ENCODE measurements at places on chromosomes 1 and 21. TPM values are rescaled to one million over a fixed set of nuclear protein-coding genes. Genes with fewer than 3 reads are reported as not detected.

- peak; percentile 29 for DNase-seq
These were observed 29.1 kb downstream of the FHAD1 start for GRCh38 chr1:15275921-15276683.

Gene GUCA2A
- total RNA-seq, result not detected

Gene CCDC190
- not detected for total RNA-seq

DNA sequence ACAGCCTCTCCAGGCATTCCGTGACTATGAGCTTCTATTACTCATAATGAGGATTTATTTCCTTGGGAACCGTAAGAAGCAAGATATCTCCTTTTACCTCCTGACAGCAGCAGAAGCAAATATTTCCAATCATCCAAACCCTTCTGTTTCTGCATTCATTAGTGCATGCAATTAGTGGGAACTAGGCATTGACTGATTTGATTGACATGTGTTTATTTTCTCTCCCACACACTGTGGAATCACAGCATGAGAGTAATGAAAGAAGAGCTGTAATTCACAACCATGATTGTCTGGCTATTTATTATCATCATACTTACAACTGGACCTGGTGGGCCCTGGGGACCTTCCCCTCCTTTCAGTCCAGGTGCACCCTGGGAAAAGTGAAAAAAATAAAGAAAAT lies 146.8 kb downstream of the COL11A1 start:
- DNase-seq, result no peak

DNA sequence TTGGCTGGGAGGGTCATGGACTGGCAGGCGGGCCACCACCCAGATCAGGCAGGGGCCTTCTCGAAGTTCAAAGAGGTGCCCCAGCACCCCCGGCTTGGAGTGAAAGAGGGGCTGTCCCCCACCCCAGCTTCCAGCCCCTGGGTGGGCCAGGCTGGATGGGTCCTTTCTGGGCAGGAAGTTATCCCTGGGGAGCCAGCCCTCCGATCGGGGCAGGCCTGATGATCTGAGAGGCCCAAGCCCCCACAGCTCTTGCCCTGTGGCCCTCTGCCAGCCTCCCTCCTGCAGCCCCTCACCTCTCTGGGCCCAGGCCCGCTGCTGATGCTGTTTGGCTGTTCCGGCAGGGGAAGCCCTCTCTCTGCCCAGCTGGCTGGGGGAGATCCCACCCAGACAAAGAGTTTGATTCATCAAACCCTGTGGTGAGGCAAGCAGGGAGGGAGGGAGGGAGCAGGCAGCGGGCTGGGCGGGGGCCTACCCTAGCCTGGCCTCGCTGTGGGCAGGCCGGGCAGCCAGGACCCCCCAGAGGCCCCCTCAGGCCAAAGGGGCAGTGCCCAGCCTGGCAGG lies 2.5 kb downstream of the ARHGEF19 start:
- no peak for DNase-seq

DNA sequence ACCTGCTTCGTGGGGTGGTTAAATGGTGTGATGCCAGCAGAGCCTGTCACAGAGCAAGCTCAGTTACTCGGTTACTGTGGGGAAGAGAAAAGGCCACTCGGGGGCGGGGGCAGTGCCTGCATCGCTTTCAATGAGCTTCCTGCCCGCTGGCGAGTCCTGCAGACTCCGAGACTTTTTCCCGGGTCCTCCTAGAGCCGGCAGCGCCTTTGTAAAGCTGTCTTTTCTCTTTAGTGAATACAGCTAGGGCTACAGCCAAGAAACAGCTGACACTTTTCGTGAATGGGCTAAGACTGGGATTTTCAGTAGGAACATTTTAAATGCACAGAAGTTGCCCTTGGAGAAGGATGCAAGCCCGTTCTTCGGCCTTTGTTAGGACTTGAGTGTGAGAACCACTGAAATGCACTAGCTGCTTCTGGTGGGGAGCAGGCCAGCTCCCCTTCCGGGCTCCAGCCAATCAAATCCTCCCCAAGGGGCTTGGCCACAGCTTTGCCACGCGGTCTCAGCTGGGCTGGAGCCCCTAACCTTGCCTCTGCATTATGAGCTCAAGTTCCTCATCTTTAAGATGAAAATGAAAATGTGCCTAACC lies 23.4 kb upstream of the EFHD2 start:
- no peak for DNase-seq

GRCh38 chr1:165570078-165570477 lies 26.3 kb downstream of the LRRC52 start:
- no peak for DNase-seq

Gene HOOK1
- total RNA-seq, result 18.7 TPM

GRCh38 chr1:17427696-17428660 lies 11.5 kb downstream of the RCC2 start:
- no peak for DNase-seq

Gene GLRX2
- total RNA-seq, result 11.9 TPM

Gene ERICH3
- total RNA-seq, result not detected

DNA sequence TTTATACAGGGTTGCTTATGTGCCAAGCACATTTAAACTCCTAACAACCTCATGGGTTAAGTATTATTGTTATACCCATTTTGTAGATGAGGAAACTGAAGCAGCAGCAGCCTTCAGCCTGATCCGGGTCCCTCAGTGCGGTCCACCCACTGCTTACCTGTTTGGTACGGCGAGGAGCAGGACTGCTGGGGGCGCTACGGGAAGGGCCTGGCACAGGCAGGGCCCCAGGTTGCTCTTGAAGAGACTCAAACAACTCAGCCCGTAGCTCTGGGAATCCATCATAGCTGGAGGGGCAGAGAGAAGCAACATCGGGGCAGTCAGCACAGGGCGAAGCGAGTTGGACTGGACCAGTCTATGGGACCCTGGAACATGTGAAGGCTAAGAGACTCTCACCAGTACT lies 9.2 kb downstream of the DENND4B start:
- DNase-seq, result no peak

DNA sequence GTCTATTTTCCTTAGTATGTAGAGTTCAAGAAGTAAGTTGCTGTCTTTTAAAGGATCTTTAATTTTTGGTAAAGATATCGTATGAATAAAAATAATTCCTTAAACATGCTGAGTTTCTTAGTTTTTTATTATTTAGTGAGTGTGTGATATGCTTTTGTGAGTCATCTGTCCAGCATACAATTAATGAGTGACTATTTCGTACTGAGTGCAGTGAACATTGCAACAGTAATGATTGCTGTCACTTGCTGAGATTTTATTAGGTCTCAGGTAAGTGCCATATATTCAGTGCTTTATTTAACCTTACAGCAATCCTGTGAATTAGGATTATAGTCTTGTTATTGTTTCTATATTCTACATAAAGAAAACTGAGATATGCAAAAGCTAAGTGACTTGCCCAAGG lies 22.6 kb downstream of the MIGA1 start:
- DNase-seq, result no peak

DNA sequence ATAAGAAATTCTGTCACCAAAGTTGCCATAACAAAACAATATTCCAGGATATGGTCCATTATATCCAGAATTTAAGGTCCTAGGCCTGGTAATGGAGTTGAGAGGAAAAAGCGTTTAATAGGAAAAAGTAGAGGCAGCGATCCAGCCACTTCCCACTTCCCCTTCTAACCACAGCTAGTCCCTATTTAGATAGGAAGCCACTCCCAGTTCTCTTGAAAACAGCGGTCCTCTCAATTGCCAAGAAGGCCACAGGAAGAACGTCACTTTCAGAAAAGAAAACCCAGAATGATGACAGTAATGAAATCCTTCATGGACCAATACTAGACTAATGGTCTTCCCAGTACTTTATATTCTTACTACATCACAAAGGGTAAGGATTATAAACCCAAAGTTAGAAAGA lies 38.6 kb downstream of the ABL2 start:
- DNase-seq, result no peak

DNA sequence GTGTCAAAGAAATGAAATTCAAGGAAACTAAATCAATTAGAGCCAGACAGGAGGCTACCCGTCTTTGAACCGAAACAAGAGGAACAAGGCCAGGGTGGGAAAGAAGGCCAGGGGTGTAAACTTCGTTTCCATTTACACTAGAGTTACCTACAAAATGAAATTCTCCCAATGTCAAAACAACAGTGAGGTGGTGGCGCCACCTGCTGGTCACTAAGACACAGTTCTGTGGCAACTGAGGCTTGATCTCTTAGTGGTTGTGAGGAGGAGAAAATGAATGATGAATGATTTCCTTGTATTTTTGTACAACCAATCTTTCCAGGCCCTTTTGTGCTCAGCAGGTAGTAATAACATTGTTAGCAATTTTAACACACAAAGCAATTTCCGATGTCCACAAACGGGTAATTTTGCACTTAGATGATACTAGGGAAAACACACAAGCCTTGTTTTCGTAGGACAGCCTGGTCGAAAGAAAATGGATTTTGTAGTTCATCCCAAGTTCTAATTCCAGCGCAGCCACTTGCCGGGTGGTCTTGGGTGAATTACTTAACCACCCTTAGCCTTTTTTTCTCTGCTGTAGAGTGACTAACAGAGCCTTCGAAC lies 54.8 kb upstream of the SOD1 start:
- peak; percentile 70 for DNase-seq

- DNase-seq, result no peak
These were observed 36.7 kb upstream of the MAGI3 start for GRCh38 chr1:113353580-113353979.

Gene TGFB2
- total RNA-seq, result 0.37 TPM

Gene CCDC24
- 2.4 TPM for total RNA-seq

DNA sequence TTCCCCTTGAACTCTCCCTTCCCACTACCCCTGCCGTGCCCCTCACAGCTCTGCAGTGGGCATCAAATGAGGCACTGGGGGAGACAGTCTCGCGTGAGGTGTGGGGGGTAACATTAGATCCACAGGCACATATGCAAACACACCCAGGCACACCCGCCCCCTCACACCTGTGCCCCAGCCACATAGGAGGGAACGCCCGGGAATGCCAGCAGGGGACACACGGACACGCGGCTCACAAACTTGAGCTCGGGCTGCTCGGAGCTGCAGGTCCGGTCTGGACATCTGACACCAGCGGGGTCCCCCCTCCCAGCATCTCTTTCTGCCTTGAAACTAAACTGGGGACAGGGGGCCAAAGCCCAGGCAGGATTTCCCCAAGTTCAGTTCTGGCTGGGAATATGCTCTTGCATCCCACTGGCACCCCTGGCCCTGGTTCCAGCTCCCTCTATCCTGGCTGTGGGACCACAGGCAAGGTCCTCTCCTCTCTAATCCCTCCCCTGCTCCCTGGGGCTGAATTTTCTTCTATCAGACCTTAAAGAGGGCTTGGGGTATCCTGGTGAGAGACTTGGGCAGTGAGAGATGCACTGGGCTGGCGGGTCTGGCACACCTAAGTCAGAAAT lies 30.6 kb downstream of the CDCP2 start:
- DNase-seq, result no peak

DNA sequence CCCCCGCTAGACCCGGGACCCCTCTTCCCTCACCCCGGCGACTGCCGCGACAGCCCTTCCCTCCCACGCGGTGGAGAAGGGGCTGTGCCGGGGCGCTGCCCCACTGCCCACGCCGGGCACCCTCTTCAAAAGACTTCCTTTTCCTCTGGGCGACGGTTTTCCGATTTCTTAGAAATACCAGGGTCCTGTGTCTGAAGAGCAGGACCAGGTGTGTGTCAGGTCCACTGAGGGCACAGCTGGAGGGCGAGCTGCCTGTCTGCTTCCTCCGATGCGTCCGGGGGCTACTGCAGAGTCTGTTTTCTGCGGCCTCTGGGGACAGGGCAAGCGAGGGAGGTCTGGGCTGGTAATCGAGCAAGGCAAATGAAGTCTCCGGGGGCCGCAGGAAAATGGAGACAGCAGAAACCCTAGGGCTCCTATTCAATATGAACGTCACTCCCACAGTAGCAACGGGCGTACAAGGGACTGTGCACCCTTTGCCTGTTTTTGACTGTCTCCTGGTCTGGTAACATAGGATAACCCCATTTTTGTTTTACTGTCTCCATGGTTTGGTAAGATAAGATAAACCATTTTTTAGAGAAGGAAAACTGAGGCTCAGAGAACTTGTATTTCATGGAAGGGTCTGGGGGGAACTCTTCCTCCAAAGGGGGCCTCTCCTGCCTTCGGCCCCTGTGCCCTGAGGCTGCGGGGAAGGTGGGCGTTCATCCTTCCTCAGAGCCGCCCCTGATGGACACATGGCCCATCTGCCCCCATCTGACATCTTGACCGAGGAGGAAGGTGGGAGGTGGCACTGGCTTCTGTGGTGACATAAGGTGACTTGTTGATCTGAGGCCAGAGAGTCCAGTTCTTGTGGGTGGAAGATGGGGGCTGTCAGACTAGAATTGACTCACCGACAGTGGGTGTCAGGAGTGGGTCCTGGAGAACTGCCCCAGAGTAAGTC lies 970 bp downstream of the TNFRSF1B start:
- DNase-seq, result no peak

DNA sequence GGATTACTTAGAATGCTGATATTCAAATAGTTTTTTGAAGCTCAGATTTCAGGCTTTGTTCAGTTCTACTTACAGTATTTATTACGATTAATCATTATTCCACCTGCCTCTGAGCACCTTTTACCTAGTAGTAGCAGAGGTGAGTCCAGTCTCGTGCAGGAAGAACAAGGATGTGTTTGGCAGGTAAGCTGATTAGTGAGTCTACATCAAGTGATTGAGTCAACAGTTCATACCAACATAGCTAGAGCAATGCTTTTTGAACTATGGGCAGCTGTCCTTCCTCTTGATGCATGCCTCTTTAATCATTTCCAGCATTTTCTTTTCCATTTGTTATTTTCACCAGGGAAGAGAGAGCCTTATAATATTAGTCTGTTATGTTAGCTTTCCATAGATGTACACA lies 838.9 kb downstream of the USP25 start:
- DNase-seq, result no peak

GRCh38 chr1:53025769-53026112 lies 36.3 kb upstream of the PODN start:
- DNase-seq, result no peak

Gene DEPDC1
- total RNA-seq, result 0.15 TPM

GRCh38 chr1:207918581-207918980 lies 7.7 kb upstream of the CD34 start:
- no peak for DNase-seq

DNA sequence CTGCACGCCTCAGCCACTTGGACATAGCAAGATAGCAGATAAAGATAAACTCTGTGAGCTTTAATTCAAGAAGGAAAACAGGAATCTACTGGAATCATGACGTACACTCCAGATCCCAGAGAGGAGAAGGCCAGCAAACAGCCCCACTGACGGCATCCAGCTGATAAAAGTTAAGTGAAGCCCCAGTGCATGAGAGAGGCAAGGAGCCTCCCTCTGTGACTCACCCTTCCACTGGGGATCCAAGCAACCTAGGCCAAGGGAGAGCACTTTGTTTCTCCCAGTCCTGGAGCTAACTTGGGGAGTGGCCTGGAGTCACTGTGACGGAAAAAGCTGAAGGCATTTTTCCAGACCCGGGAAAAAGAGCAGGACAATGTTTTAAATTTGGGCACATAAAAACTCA lies 270.0 kb downstream of the AKT3 start:
- DNase-seq, result no peak

Data from right lobe of liver (tissue), 6 donors.